Putamen (tissue), 1 donor: ENCODE measurements at places on chromosomes 7 and 10.

DNA sequence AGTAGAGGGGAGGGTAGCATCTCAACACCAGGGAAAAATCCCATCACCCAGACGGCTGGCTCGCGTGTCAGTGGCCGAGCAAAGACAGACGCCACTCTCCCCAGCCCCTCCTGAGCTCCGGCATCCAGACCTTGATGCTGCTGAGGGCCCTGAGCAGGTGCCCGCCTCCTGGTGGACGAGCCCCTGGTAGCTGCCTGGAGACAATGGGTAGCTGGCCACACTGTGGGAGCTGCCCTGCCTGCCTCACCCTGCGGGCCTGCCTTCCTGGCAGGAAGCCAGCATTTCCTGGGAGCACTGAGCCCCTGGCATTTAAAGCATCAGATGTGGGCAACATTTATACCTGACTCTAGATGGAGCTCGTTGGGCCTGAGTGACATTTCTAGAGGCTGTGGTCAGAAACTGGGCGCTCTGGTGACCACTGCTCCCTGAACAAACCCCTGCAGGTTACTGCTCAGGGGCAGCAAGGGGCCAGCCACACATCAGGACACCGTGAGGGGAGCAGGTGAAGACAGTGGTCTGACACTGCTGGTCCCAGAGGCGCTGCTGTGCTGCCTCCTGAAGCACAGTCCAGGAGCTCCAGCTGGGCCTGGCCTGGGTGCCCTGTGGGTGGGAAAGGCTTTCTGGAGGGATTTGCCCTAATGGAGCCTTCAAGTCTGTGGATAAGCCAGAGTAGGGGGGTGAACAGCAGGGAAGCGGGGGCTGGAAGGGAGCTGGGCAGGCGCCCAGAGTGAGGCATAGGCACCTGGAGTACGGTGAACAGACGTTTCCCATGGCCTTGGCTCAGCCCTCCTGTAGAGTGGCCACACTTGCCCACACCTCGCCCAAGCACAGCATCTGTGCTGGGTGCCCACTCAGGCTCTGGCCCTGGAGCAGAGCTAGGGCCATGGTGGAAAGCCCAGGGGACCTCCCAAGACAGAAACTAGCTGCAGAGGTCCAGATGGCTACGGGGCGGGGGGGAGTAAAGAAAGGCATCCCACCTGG is 138.7 kb downstream of the MAPK8 start:
- no peak for DNase-seq

DNA sequence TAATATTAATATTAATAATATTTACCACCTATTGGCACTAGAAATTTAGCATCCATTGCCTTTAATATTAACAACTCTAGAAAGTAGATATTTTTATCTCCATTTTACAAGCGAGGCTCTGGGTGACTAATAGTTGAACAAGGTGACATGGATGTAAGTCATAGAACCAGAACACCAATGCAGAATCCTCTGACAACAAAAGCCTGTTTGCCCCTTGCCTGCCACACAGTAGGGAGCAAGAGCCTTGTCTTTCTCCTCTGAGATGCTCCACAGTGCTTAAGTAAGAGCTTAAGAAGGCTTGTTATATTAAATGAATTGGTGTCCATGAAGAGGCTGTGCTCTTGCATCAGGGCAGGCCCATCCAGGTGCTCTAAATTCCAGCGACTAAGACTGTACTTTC is 51.2 kb upstream of the LBX1 start:
- no peak for DNase-seq

DNA sequence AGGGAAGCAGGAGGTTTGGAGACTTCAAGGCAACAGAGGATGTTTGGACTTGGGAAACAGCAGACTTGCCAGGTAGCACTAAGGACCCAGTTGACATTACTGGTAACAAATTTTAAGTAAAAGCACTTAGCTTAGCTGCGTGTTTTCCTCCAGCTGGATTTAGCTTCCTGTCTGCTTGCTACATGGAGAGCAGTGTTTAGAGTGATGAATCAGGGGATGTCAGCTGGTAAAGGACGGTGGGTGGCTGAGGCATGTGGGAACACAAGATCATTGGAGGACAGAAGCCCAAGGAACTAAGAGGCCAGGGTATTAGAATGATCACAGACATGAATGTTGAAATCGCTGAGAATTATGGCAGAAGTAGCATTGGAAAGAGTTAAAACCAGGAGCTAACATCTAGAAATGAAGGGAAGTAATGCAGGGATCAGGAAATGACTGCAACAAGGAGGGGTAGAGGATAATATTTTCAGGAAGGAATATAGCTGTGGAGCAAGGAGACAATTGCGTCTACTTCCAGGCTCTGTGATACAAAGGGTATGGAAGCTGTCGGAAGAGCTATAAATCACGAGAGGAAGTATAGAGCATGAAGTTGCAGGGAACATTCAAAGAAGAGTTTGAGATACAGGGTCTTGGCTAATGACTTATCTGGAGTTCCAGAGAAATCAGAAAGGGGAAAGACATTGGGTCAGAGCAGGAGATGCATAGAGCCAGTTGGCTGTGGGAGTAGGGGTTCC is 34.4 kb downstream of the CALD1 start:
- no peak for DNase-seq

DNA sequence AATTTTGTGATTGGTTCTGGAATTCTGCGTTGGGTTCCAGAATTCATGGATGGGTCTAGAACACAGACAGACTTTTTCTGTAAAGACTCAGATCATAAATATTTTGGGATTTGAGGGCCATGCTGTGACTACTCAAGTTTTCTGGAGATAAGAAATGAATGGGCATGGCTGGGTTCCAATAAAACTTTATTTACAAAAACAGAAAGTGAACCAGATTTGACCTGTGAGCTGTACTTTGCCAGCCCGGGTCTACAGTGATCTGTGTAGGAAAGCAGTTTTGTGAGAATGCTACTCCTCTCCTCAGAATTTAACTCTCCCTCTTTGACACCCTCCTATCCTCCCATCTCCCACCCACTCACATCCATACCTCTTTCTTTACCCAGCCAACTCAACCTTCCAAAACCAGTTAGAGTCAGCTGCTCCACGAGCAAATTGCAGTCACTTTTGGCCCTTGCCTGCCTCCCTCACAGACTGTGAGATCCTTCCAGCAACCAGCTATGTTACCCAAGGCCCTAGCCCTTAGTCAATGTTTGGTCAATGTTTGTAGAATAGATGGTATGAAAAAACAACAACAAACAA is 312.8 kb upstream of the ZMIZ1 start:
- no peak for DNase-seq

DNA sequence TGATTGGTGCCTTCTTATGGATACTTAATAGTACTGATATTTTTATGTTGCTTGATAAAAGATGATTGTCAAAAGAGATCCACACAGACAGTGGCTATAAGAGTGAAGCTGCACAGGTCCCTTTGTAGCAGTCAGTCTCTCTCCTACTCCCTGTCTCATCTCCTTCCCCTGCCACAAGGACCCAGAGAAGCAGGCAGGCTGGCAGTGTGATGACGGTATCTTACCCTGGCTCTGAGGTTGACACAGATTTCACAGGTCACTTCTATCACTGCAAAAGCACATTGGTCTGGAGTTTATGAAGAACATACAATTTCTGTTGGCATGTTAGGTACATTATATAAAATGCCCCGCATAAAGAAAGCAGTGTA is 64.4 kb upstream of the AHR start:
- DNase-seq: peak; percentile 3

GRCh38 chr7:16652240-16652583 is 6.2 kb downstream of the BZW2 start:
- no peak for DNase-seq

DNA sequence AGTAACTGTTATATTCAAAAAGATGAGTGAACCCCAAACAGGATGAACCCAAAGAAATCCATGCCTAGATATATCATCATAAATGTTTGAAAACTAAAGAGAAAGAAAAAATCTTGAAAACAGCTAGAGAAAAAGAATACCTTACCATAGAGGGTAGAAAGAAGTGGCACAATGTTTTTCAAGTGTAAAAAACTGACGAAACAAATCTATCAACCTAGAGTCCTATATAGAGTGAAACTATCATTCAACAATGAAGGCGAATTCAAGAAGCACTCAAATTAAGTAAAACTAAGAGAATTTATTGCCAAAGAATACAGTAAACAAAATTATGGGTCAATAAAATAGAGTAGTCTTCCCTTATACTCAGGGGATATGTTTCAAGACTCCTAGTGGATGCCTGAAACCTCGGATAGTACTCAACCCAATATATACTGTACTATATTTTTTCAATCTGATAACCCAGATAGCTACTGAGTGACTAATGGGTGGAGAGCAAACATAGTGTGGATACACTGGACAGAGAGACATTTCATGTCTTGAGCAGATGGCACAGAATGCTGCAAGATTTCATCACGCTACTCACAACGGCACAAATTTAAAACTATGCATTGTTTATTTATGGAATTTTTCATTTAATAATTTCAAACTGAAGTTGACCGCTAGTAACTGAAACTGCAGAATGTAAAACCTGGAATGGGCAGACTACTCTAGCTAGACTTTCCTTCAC is 52.6 kb upstream of the TMEM106B start:
- no peak for DNase-seq

- no peak for DNase-seq
Measured at GRCh38 chr7:123191132-123191531, 8.6 kb downstream of the SLC13A1 start.

DNA sequence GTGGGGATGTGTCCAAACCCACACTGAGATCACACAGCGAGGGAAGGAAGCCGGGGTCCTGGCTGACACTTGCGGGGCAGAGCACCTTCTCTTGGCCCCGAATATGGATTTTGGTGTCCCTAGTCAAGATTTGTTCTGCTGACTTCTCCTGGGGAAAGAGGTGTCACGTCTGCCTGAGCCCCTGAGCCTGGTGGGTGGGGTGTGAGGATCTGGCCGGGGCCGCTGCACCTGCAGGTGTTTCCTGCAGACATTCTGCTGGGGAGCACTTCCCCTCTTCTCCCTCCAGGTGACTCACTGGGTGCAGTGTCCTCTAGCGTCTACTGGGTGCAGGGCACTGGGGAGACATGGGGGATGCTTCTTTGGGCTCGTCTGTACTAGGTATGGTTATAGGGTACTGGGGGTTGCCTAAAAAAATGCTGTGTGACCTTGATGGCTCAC is 99.2 kb downstream of the GRK5 start:
- DNase-seq: no peak

- DNase-seq: no peak
Measured at GRCh38 chr10:31288962-31289361, 30.1 kb upstream of the ZEB1 start.

GRCh38 chr7:45601816-45602540 is 27.8 kb downstream of the ADCY1 start:
- DNase-seq: peak; percentile 33

GRCh38 chr7:106205621-106206222 is 79.1 kb downstream of the NAMPT start:
- no peak for DNase-seq

DNA sequence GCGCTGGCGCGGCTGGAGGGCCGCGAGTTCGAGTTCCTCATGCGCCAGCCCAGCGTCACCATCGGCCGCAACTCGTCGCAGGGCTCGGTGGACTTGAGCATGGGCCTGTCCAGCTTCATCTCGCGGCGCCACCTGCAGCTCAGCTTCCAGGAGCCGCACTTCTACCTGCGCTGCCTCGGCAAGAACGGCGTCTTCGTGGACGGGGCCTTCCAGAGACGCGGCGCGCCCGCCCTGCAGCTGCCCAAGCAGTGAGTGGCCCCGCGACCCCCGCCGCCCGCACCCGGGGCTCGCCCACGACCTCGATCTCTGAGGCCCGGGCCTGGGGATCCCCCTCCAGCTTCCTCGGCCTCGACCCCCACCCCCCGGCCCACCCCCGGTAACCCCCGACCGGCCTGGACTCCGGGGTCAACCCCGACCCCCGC is 537 bp downstream of the FOXK1 start:
- DNase-seq: no peak

DNA sequence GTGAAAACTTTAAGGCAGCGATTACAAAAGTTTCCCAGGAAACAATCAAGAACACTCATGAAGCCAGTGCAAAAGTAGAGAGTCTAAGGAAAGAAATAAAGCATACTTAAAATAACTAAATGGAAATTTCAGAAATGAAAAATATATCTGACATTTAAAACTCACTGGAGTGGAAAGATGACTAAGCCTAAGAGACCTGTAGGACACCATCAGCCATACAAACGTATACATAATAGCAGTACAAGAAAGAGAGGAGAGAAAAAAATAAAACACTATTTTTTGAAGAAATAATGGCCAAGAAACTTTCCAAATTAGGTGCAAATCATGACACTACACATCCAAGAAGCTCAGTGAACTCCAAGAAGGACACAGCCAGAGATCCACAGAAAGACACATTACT is 5.4 kb upstream of the AKR1D1 start:
- no peak for DNase-seq

GRCh38 chr7:87100326-87100725 is 40.9 kb upstream of the ELAPOR2 start:
- DNase-seq: no peak

DNA sequence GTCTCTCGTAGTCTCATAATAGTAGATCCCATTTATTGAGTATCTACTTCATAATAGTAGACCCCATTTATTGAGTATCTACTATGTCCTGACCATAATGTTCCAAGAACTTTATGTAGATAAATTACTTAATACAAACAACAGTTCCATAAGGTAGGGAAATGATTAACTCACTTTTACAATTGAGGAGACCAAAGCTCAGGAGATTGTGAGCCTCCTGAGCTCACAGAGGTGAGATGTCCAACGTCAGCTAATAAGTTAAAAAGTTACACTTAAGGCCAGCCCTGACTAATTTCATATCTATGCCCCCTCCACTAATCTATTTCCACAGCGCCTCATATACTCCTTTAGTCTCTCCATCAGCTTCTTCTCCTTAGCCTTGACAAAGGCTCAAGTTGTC is 17.5 kb upstream of the GGCT start:
- no peak for DNase-seq

DNA sequence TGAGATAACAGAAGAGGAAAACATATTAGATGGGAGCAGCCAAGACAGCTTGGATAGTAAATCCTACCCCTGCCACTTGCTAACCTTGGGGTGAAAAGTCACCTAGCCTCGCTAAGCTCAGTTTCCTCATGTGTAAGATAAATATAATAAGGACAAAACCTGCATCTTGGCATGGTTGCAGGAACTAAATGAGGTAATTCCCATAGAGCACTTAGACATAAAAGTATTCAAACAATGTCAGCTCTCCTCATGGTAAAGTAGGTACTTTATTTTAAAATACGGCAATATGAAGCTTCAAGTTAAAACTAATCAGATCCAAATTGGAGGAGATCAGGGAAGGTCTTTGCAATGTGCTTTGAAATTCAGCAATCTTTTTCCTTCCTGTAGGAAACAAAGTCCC is 113.1 kb downstream of the USP6NL start:
- no peak for DNase-seq

- no peak for DNase-seq
Measured at GRCh38 chr7:107125475-107125874, 43.3 kb upstream of the HBP1 start.

GRCh38 chr7:38934536-38934935 is 25.5 kb upstream of the VPS41 start:
- DNase-seq: no peak

- DNase-seq: peak; percentile 56
Measured at GRCh38 chr10:44292390-44293002, 92.4 kb downstream of the CXCL12 start.

- peak; percentile 17 for DNase-seq
Measured at GRCh38 chr10:95697429-95697828, 3.7 kb upstream of the TCTN3 start.
